MM.1S (cell line): ENCODE measurements at places on chromosomes 16 and 17.

DNA sequence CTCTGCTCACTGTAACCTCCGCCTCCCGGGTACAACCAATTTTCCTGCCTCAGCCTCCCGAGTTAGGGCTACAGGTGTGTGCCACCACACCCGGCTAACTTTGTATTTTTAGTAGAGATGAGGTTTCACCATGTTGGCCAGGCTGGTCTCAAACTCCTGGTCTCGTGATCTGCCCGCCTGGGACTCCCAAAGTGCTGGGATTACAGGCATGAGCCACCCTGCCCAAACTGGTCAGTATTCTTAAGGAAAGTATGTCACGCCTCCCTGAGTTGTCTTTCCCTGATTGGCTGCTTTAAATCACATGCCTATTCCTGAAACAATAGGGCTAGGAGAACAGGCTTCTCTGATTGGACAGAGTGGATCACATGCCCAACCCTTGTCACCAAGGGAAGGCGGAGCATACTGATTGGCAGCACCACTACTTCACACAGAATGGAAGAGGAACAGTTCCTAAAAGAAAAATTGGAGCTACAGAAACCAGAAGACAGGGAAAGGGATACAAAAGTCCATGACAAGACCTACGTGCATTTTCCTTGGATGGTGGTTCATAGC is 17.6 kb upstream of the CYB5B start:
- DNase-seq, result no peak

DNA sequence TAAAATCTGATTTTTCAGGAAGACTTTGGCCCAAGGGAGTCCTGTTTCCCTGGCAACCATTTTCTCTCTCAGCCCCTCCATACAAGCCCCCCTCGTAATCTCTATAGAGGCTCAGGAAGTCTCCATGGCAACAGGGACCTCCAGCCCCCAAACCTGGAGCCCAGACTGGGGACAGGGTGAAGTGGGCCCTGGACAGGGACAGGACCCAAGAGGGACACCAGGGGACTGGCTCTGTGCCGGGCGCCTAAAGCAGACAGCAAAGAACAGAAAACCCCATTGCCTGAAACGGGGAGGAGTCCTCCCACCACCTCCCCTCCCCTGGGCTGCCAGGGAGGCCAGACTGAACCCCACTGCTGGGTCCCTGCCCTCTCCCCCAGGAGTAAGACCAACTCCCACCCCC is 40.6 kb downstream of the CPNE2 start:
- no peak for DNase-seq

DNA sequence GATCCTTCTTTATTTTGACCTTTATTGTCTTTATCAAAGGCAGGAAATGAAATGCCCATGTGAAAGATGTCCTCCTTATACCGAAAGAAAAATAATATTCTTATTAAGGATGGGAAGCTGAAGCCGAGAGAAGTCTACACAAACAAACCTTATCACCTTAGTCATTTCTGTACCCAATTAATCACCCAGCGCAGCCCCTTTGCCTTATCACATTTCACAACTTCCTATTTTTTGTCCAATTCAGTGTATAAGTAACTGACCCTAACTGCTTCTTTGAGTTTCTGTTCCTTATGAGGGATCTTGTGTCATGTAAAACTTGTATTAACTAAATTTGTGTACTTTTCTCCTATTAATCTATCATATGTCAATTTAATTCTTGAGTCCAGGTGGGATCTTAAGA is 16.4 kb upstream of the CCL23 start:
- DNase-seq, result no peak

DNA sequence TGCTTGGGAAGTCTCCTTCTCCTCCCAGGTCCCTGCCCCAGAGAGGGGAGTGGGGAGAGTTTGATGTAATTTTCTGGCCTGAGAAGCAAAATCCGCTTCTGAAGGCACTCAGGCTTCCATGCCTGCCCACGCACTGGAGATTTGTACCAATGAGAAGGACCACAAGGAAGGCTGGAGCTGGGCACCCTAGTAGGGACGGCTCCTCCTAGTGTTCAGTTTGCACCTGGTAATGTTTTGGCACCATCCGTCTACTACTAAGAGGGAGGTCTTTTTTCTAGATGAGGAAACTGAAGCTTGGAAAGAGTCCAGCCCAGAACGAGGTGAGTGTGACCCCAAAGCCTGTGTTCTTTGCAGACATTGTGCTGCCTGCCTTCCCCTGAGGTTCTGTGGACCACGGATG is 83.6 kb upstream of the NLRP1 start:
- DNase-seq, result peak; percentile 7

GRCh38 chr16:86122681-86123342 is 223.8 kb downstream of the IRF8 start:
- DNase-seq, result no peak

- peak; percentile 76 for DNase-seq
These were observed 6.9 kb upstream of the CES3 start for GRCh38 chr16:66954097-66954659.

DNA sequence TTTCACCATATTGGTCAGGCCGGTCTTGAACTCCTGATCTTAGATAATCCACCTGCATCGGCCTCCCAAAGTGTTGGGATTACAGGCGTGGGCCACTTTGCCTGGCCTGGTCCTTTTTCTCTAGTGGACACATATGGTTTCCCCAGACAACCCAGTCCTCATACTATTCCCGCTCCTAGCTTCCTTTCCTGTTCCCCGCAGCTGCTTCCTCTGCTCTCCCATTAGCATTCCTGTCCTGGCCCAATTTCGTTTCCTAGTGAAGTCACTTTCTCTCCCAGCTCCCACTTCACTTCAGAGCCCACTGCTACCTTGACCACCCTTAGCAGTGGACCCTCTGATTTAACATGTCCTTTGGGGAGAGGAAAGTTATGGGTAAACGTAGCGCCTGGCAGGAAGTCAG is 11.3 kb downstream of the KATNIP start:
- DNase-seq, result no peak

DNA sequence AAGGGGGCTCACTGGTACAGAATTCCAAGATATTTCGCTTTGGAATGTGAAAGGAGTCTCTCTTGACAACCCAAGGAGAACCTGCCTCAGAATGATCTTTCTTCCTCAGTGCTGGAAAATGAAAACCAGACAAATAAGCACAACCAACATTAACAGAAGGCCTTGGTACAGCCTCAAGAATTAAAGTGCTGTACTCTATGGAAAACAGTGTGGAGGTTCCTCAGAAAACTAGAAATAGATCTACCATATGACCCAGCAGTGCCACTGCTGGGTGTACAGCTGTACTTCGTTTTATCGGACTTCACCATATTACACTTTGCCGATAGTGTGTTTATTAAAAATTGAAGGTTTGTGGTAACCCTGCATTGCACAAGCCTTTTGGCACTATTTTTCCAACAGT is 25.2 kb downstream of the HLF start:
- no peak for DNase-seq

- no peak for DNase-seq
These were observed 6.1 kb downstream of the DOK4 start for GRCh38 chr16:57479976-57480753.

GRCh38 chr16:22063888-22064467 is 28.4 kb upstream of the VWA3A start:
- DNase-seq, result no peak

GRCh38 chr16:81283044-81283443 is 31.7 kb upstream of the GAN start:
- DNase-seq, result no peak

DNA sequence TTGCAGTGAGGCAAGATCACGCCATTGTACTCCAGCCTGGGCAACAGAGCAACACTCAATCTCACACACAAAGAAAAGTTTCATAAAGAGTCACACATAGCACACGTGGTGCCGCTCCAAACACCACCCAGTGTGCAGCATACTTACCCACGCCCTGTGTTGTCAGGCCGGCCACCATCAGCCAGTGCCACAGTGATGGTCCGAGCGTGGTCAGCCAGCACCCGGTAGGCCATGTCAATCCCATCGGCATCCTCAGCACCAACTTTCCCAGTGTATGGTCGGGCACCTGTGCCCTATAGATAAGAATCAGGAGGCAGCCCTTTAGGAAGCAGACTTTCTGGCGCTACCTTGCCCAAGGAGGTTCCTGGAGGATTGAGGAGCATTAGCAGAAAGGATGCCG is 17.7 kb upstream of the EXOSC6 start:
- no peak for DNase-seq

DNA sequence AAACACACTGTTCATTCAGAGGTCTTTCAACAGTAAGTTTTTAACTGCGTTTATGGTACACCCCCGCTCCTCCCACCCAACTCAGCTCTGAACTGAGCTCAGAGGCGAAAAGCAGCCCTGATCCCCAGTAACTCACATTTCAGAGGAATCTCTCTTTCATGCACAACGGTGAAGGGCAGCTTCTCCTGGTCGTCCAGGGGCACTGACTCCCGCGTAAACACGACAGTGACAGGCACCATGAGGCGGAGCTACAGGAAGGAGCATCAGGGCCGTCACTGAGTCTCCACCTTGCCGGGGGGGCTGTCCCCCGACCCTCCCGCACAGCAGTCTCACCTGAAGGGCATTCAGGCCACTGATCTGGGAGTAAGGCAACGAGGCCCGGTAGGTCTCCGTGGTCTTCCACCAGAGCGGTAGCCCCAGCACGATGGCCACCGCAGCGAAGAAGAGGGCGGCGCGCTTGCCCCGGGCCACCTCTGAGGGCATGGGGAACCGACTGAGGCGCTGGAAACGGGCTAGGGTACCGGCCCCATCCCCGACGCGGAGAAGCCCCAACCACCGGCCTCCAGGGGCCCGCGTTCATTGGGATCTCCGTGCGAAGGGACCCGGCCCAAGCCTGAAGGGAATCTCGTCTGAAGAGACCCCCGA is 486 bp downstream of the PIGS start:
- peak; percentile 47 for DNase-seq

DNA sequence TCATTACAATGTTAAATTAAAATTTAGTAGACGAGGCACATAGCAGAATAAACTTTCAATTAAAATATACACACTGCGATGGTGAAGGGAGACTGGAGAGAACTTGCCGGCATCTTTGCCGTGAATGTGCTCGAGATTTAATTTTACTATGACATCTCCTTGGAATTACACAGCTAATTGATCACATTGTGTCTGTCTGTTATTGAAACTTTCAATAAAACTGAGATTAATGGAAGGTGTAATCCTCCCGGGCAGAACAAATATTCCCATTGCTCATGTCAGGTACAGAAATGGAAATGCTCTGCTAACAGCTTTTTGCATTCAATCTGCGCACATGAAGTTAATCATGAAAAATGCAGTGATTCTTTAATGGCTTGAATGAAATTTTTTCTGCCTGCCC is 210.1 kb upstream of the NLRP1 start:
- DNase-seq, result no peak

- DNase-seq, result no peak
These were observed 8.6 kb upstream of the MSLN start for GRCh38 chr16:752007-752312.

DNA sequence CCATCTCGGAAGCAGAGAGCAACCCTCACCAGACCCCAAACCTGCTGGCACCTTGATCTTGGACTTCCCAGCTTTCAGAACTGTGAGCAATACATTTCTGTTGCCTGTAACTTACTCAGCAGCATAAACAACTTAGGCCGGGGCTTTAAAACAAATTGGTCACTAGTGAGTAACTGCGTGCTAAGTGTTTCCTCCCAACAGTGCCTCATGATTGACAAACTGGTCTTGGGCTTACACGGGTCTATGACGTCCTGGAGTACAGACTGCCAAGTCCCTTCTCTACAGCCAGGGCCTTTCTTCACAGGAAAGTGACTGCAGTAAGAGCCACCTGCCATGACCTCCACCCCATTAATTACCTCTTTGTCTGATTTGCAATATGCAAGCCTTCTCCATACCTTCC is 136.7 kb downstream of the XYLT1 start:
- DNase-seq, result no peak

DNA sequence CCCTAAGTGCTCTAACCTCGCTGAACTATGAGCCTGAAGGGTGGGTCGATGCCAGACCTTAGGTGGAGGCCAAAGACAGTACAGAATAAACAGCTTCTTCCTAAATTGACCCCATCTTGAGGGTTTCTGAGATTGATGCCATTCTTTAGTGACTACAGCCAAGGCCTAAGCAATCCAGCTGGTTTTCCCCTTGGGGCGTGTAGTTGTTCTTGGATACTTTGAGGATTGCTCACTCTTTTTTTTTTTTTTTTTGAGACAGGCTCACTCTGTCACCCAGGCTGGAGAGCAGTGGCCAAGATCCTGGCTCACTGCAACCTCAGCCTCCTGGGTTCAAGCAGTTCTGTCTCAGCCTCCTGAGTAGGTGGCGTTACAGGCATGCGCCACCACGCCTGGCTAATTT is 2.0 kb downstream of the OVCA2 start:
- no peak for DNase-seq

DNA sequence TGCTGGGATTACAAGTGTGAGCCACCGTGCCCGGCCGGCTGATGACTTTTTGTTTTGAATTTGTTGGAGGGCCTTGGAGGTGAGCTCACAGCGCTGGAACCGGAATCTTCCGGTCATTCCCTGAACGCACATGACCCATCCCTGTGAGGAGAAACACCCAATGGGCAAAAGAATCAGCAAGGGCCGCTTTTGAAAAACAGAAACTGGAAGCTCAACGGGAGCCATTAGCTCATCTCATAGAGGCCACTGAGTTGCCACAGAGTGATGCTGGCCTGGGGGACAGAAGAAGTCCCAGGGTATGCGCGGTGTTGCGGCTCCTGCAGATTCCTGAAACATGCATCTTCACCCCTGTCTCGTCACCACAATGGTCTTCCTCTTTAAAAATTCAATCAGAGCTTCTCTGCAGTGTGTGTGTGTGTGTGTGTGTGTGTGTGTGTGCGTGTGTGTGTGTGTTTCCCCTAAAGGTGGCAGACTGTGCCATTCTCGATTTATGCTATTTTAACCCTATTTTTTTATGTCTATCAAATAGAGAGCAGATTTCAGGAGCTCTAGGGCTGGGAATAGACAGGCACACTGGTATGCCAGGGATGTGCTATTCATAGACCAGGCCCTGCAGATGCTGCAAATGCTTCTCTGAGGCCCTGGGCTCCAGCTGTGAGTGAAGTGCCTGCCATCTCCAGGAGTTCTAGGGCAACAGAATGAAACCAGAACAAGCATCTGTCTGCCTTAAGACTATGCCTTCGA is 68.3 kb downstream of the MARCHF10 start:
- DNase-seq, result no peak

- DNase-seq, result no peak
These were observed 973.5 kb upstream of the GOT2 start for GRCh38 chr16:59707436-59708226.

GRCh38 chr17:82686366-82687324 is 11.9 kb downstream of the RAB40B start:
- DNase-seq, result no peak

- peak; percentile 73 for DNase-seq
These were observed 4.9 kb downstream of the MLKL start for GRCh38 chr16:74695450-74696422.

DNA sequence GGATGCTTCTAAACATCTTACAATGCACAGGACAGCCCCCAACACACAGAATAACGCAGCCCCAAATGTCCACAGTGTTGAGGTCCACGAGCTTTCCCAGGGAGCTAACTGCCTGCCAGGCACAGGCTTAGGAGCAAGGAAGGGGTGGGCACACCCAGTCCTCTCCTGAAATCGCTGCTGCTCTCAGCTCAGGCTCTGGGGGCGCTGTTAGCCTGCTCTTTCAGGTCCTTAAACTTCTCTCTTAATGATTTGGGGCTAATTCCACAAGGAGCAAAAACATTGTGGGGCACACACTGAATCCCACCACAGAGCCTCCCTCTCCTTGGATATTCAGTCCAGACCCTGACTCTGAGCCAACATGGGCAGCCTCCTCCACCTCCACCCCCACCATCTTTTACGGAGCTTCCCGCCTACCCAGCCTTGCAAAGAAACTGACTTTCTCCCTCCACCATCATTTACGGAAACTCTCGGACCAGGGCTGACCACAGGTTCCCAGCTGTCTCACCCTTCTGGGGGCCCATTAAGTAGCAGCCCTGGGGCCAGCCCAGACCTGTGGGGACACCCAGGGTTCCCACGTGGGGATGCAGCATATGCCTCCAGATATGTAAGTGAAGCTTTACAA is 1.1 kb downstream of the CD300H start:
- peak; percentile 26 for DNase-seq
